ENCODE measurements at places on chromosomes 16 and 17.

DNA sequence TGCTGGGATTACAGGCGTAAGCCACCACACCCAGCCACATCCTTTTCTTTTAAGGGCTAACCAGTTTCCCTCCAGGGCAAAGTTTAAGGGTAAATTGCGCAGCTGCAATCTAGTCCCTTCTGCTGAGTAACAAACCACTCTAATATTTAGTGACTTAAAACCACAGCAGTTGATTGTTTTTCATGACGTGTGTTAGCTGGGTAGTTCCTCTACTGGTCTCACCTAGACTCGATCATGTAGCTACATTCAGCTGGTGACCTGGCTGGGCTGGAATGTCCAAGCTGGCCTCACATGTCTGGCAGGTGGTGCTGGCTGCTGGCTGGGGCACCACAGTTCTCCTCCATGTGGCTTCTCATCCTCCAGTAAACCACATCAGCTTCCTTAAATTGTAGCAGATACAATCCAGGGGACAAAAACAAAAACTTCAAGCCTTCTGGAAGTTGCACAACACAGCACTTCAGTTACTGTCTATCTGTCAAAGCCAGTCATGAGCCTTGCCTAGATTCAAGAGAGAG, 75.5 kb downstream of the GPRC5B start:
- DNase-seq: no peak

DNA sequence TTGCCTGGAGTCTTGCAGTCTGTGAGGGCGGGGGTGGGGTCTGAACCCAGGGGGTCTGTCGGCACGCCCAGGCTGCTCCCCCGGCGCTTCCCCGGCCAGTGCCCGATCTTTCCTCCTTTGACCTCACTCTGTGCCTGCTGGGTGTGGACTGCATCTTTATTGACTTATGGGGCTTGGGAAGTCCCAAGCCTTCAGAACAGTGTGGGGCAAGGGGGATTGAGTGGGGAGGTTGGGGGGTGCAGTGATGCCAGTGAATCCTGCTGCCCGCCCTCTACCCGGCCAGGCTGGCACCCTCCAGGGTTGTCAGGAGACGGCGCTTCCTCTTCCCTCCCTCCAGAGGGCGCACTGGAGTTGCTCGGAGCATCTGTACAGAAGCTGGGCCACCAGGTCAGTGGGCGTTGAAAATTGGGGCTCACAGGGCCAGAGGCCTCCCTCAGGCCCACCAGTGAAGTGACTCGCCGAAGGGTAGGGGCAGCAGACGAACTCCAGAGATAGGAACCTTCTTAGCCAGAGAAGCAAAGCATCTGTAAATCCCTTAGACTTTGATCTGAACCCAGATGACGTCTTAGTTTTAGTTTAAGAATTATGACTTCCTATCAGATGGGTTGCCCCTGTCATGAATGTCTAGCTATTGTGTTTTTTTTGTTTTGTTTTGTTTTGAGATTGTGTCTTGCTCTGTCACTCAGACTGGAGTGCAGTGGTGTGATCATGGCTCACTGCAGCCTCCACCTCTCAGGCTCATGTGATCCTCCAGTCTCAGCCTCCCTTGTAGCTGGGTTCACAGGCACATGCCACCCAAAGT, 184.8 kb upstream of the CIBAR2 start:
- DNase-seq: peak; percentile 14

DNA sequence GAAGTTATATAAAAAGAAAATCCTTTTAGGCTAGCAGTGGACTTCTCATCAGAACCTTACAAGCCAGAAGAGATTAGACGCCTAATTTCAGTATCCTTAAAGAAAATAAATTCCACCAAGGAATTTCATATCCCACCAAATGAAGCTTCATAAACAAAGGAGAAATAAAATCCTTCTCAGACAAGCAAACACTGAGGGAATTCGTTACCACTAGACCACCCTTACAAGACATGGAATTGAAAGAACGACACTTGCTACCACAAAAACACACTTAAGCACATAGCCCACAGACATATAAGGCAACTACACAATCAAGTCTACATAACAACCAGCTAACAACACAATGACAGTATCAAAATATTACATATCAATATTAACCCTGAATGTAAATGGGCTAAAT, 299.2 kb downstream of the TOX3 start:
- DNase-seq: no peak

- DNase-seq: no peak
Measured at GRCh38 chr16:66254751-66255150, 111.7 kb upstream of the CDH5 start.

- DNase-seq: no peak
Measured at GRCh38 chr16:83994087-83994486, 26.0 kb downstream of the NECAB2 start.

GRCh38 chr17:50311483-50311882, 34.4 kb upstream of the XYLT2 start:
- no peak for DNase-seq

- DNase-seq: no peak
Measured at GRCh38 chr17:75828076-75828400, 16.2 kb downstream of the UNC13D start.

GRCh38 chr16:87327798-87328495, 10.8 kb upstream of the C16orf95 start:
- DNase-seq: no peak

DNA sequence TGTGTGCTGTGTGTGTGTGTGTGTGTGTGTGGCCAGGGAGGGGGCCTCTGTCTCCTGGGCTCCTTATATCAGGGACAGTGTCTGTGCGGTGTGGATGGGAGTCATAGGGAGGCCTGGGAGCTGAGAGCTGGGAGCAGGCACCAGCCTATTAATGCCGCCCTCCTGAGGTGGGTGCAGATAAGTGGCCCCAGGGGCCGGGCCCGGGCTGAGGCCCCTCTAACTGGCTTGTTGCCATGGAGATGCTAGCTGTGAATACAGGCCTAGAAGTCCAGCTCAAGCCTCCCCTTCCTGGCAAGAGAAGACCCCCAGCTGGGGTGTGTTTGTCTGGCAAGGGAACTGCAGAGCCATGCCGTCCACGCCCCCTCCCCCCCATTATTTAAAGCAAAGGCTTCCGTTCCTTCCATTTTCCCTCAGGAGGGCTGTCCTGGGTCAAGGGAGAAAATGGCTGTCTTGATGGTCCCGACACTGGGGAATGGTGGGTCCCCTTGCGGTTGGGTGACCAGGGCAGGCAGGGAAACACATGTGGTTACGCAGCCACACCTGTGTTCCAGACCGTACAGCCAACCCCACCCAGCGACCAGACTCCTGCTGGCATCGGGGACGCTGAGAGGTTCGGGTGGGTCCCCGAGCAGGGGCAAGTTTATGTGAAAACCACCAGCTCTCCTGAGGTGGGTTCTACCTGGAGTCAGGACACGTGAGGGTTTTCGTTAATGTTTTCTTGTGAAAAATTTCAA, 141.1 kb downstream of the MRM1 start:
- DNase-seq: no peak

GRCh38 chr17:70006159-70006558, 68.9 kb upstream of the KCNJ16 start:
- DNase-seq: no peak

GRCh38 chr17:28735242-28735722, 6.7 kb downstream of the NEK8 start:
- DNase-seq: no peak

DNA sequence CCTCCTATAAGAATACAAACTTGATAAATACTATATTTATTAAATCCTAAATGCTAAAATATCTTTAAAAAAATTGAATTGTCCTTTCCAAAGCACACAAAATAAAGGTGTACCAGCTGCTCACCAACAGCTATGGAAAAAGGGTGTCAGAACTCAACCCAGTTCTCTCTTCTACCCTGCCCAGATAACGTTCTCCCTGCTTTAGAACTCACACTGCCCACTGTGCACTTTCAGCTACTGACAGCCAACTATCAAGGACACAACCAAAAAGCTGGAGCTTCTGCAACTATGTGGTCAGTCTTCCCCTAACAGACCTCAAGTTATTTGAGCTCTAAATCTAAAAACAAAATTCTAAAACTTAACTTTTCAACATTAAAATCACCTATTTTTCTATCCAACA, 13.7 kb downstream of the AP1G1 start:
- no peak for DNase-seq

- no peak for DNase-seq
Measured at GRCh38 chr17:78272181-78272913, 40.9 kb downstream of the TMEM235 start.

GRCh38 chr16:56711862-56712261, 18.1 kb upstream of the NUP93 start:
- no peak for DNase-seq

GRCh38 chr17:42744283-42744805, 496 bp downstream of the EZH1 start:
- no peak for DNase-seq

- DNase-seq: no peak
Measured at GRCh38 chr17:13485327-13485726, 116.4 kb downstream of the HS3ST3A1 start.

- no peak for DNase-seq
Measured at GRCh38 chr16:48014349-48015135, 141.3 kb downstream of the ABCC12 start.

DNA sequence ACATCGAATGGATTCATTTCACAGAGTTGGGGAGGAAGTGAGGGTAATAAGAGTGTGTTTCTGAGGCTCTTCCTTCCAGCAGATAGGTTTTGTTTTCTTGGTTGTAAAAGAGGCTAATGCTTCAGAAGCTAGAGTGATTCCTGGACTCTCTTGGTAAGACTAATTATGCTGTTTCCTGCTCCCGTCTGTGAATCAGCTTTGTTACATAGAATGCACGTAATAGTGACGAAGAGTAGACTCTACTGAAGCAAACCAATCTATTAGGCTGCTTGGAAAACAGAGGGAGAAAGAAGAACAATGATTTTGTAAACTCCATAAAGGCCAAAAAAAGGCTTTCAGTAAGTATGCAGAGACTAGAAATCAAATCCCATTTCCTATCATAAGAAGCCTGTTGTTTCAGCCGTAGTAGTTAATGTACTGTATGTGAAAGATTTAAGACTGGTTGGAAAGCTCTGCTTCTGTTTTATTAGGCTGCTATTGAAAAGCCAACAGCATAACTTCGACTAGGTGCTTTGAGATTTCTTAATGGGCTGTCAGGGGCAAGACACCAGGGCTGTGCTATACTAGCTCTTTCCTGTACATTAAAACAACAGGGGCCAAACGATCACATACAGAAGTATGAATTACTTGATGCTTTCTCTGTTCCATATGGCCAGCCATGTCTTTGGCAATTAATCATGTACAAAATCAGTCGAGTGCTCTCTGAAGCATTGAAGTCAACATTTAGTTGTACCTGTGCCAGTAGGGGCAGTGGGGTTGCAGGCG, 219.0 kb downstream of the FTO start:
- DNase-seq: no peak

Data from C1 segment of cervical spinal cord (tissue), 14 donors.